ENCODE measurements at places on chromosomes 13 and 19. TPM values are rescaled to one million over a fixed set of nuclear protein-coding genes. Genes with fewer than 3 reads are reported as not detected.

Gene CBY2
- total RNA-seq, result not detected

Gene TNFSF13B
- total RNA-seq, result 0.79 TPM

Gene LSR
- 27.0 TPM for total RNA-seq

Gene IL11
- 1.3 TPM for total RNA-seq

Gene CGB3
- total RNA-seq, result not detected

Gene VSTM2B
- total RNA-seq, result not detected

Gene GRK1
- total RNA-seq, result not detected

Gene CYP2S1
- total RNA-seq, result 13.3 TPM

Gene COMP
- not detected for total RNA-seq

GRCh38 chr19:7540761-7541474 lies 5.4 kb downstream of the PNPLA6 start:
- peak; percentile 31 for DNase-seq

DNA sequence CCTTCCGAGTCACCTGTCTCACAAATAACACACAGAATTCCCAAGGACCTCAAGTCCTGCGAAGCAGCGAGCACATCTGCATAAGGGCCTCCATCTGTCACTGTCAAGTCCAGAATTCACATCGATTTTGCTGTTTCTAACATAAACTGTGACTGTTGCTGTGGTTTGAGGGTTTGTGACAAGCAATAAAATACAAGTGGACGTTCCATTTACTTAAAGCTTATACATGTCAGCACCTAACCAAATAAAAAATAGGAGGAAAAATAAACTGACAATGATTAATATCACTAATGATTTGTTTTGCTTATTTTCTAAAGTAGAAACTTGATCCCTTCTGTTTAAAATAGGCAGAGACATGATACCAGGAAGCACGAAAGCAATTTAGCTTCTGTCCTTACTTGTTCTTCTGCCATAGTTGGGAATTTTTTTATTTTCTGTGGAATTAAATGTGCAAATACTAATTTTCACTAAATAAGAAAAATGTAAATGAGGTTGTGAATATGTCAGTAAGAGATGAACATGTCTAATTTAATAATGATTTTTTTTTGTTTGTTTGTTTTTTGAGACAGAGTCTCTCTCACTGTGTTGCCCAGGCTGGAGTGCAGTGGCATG lies 279.1 kb downstream of the FGF9 start:
- DNase-seq, result no peak

DNA sequence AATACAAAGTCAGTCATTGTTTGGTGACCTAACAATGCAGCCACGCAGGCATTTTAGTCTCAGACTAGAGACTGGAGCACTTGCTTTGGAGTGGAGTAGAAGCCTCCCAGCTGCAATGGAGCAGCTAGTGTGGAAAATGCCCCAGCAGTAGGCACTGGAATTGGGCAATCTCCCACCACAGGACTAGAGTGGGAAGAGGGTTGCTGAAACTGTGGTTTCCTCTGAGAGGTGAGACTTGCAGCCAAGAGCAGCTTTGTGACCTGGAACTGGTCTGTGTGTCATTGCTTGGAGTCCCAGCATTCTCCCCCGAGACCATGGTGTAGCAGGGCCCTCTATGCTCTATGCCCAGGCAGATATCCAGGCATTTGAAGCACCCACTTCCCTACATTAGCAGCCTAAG lies 556.3 kb downstream of the UQCRFS1 start:
- no peak for DNase-seq

GRCh38 chr13:90713441-90714133 lies 633.9 kb upstream of the MIR17HG start:
- DNase-seq, result no peak

- DNase-seq, result peak; percentile 38
These were observed 10.2 kb upstream of the TNFSF14 start for GRCh38 chr19:6680141-6680540.

GRCh38 chr19:11704626-11705025 lies 34.1 kb downstream of the ZNF823 start:
- no peak for DNase-seq

DNA sequence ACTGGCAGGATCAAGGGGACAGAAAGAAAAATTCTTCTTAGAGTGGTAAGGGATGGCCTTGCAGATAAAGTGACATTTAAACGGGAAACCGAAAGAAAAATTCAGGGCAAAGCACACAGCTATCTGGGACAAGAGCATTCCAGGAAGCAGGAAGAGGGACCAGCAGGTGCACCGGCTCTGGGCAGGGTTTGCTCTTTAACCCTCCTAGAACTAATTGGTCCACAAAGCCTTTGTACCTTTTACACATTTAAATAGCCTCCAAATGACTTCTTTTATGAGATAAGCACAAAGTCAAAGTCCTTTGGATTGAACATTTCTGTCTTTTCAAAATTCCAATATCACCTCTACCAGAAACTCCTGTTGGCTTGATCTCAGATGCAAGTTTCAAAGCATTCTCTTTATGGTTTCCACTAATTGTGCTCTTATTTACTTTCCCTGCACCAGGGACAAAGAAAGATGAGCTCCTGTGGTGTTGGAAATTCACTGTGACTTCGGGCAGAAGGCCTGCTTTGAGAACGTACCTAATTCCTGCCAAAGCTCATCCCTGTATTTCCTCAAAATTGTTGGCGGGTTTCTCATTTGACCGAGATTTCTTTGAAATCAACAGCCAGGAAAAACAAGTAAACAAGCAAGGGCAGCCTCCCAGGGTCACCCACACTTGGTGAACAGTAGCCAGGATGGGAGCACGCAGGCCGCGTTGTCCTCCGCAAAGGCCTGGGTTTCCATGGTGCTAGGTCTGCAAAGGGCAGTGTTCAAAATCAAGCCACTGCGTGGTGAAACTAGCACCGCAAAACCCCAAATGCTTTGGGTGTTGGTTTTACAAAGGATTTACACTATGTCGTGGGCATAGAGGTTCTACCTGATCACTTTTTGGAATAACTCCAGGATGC lies 98.6 kb downstream of the IRS2 start:
- no peak for DNase-seq

GRCh38 chr13:38664906-38665305 lies 22.0 kb upstream of the FREM2 start:
- peak; percentile 90 for DNase-seq

- DNase-seq, result no peak
These were observed 6.6 kb upstream of the CEACAM16 start for GRCh38 chr19:44692379-44692721.

DNA sequence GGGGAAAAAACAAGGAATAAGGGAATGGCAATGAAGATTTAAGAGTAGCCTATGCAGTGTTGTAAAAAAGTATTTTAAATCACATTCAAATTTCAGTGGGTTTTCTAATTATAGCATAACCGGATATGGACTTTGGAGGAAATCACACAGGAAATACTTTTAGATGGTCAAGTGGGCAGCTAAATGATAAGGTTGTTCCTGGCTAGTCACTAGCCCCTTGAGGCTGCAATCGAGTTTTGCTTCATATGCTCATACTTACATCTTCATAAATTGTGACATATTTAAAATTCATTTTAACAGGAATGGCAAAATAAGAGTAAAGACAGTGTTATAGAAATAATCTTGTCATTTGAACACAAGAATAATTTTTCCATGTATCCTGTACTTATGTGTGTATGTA lies 88.9 kb downstream of the WDFY2 start:
- no peak for DNase-seq

DNA sequence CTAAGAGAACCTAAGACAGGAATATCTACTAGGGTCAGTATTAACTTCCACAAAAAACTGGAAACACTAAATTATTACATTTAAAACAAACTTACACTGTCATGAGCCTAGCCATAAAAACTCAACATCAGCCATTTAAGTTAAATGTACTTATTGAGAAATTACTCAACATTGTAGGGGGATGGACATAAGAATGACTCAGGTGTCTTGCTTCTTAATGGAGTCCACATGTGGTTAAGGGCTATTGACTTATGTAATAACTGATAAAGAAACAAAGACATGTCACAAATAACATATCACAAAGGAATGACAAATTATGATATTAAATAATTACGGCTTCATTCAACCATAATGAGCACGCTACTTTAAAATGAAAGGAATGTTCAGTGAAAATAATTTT lies 36.2 kb downstream of the CLDN10 start:
- peak; percentile 85 for DNase-seq

- DNase-seq, result peak; percentile 56
These were observed 94.3 kb downstream of the NHLRC3 start for GRCh38 chr13:39132286-39133230.

GRCh38 chr13:97786510-97786909 lies 167.0 kb upstream of the IPO5 start:
- DNase-seq, result no peak

DNA sequence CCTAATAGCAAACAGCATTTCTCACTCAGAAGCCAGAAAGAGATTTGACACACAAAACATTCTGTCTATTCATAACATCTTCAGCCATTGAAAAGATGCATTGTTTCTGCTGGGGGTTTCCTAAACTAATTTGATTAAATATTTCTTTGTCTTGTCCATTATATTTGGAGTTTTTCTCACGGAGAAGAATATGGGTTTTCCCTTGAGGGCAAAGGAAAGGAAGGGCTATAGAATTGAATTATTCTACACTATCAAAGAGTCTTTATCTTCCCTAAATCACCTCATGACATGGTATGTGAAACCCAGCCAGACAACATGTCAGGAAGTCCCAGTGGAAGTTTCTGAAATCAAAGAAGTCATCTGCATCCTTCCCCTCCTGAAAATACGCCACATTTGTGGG lies 186.4 kb downstream of the SHISA2 start:
- DNase-seq, result no peak

DNA sequence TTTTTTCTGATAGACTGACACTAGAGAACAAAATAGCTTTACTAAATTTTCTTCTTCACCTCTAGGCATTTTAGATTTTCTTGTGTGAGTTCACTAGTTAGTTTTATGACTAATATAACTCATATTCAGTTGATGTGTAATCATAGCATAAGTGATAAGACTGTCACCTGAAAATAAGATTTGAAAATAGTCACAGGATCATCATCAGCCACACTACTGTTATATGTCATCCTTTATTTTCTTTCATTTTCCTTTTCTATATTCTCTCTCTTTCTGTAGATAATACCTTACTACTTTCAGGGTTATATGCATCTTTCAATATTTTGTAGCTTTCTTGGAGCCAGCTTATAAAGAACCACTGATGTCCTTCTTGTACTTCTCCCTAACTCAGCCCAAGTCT lies 292.6 kb downstream of the TDRD3 start:
- no peak for DNase-seq

- peak; percentile 60 for DNase-seq
These were observed 2.8 kb downstream of the UBA2 start for GRCh38 chr19:34430738-34431625.

DNA sequence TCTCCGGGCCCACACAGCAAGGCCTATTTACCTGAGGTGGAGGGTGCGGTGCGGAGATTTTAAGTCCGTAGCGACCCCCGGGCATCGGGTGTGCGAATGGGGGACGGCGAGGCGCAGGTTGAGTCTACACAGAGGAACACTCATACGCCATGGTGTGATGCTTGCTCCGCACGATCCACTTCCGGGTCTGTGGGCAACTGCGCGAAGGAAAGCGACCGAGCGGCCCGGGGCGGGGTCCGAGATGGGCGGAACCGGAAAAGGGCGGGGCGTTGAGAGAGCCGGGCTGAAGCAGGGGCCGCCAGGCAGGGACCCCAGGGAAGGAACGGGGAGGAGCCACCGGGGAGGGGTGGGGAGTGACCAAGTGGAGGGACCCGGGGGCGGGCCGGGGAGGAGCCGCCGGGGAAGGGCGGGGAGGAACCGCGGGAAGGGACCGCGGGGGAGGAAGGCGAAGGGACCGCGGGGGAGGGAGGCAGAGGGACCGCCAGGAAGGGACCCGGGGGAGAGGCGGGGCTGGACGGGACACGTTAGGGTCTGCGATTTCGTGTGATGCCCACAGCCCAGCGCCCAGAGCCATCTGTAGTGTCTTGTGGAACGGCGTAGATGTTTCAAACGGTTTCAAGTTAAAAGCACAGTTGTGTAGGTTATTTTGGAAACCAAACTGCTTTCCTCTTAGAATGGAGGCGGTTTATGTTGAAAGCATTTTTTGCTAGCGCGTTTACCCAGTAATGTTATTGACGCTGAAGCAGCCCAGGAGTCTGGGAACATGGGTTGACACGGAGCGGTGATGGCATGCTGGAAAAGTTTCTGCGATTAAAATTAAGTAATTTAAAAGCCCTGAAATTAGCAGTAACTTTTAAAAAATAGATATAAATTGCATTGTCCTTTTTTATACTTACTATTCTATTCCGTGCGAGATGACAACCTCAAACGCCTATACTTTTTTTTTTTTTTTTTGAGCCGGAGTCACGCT lies at the start of gene ZNF160:
ZNF160 (minus strand) TSS at position 189 of the 970 bp plus-strand sequence. CDS start 17,146 bp downstream, outside the sequence.
- DNase-seq, result peak; percentile 72

- no peak for DNase-seq
These were observed 11.3 kb downstream of the STARD13 start for GRCh38 chr13:33274264-33274663.

GRCh38 chr13:105827111-105827809 lies 708.2 kb downstream of the EFNB2 start:
- DNase-seq, result no peak

DNA sequence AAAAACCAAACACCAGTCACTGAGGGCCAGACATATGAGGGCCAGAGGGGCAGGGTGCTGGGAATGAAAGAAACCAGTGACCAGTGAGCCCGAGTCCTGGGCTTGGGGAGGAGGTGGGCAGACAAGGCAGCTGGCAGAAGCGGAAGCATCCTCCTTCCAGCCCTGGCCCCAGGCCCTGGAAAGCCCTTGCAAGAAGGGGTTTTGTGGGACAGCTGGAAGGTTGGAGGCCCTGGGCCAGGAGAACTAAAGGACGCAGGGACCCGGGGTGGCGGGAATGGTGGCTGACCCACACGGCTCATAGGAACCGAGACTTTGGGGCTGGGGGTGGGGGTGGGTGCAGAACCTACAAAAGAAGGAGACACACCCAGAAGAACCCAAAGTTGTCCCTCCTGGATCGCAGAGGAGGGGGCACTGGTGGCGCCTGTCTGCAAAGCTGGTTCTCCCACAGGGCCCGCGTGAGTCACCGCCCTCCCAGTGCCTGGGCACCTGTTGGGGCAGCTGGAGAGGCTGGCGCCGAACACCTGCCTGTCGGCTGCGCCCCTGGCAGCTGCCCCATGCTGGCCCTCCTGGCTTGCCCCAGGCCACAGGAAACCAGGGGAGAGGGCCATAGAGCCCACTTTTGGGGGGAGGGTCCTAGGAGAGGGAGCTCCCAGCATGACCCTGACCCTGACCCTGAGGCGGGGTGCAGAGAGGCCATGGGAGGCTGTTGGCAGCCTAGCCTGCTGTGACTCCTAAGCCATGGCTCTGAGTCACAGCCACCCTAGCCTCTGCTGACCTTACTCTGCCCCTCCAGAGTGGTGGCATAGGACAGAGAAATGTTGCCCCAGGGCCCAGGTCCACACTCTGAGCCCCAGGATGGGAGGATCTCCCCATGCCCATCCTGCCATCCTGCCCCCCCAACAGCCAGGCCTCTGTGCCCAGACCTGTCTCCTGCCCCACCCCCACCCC lies 802 bp downstream of the DMPK start:
- peak; percentile 41 for DNase-seq

- no peak for DNase-seq
These were observed 76.5 kb upstream of the FRY start for GRCh38 chr13:31955101-31955500.

Measured in bronchial epithelial cell (primary cell).